ENCODE measurements at places on chromosomes 16 and 17.

GRCh38 chr16:74651841-74652240 lies 14.8 kb downstream of the RFWD3 start:
- no peak for DNase-seq

DNA sequence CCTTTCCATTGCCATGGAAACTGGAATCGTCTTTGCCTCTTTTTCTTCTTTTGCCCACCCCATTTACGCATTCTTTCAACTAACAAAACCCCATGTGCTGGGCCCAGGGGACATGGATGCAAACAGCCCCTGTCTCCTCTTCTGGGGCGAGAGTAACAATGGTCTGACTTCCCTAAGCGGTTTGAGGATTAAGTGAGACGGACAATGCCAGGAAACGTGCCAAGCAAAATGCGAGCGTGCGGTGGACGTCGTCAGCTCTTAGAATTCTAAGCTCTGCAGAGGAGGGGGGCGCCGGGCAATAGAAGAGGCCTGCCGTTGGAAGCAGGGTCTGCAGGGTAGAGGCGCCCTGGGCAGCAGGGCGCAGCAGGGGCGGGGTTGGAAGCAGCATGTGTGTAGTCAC lies 42.4 kb upstream of the JPH3 start:
- DNase-seq = no peak

- no peak for DNase-seq
Observed at GRCh38 chr17:5050278-5050677, 15.1 kb upstream of the SLC52A1 start.

DNA sequence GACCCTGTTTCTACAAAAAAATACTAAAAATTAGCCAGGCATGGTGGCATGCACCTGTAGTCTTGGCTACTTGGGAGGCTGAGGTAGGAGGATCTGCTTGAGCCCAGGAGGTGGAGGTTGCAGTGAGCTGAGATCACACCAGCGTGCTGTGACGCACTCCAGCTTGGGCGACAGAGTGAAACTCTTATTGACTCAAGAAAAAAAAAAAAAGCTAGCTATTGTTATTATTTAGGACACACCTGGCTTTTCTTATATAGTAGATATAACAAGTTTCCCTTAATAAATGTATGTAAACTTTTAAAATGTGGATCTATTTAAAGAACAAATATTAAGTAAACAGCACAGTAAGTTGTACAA lies 1.8 kb downstream of the RABEP2 start:
- no peak for DNase-seq

GRCh38 chr16:9372934-9373890 lies 281.8 kb downstream of the HAPSTR1 start:
- no peak for DNase-seq

GRCh38 chr16:1614456-1615102 lies 2.4 kb downstream of the CRAMP1 start:
- peak; percentile 79 for DNase-seq

GRCh38 chr17:74240618-74241205 lies 27.3 kb downstream of the TTYH2 start:
- no peak for DNase-seq

- no peak for DNase-seq
Observed at GRCh38 chr17:16417399-16417798, 2.0 kb downstream of the TRPV2 start.

- DNase-seq = peak; percentile 60
Observed at GRCh38 chr17:55266051-55266957, 1.5 kb downstream of the HLF start.

- DNase-seq = no peak
Observed at GRCh38 chr17:80447790-80448189, 28.6 kb downstream of the NPTX1 start.

- no peak for DNase-seq
Observed at GRCh38 chr16:16092925-16093627, 130.2 kb downstream of the ABCC6 start.

DNA sequence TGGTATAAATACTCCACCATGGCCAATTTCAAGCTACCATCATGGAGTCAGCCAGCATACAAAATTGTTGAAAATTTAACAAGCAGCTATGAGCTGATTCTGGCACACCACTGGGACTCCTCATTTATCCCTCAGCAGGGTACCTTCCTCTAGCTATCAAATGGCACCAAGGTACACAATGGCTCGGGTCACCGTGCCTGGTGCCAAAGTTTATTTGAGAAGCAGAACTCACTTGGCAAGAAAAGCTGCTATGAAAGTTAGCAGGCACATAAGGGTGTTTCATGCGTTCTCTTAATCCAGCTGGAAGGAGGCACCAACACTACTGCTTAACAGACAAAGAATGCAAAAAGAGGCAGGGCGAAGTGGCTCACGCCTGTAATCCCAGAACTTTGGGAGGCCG lies 51.6 kb downstream of the IKZF3 start:
- DNase-seq = peak; percentile 52

DNA sequence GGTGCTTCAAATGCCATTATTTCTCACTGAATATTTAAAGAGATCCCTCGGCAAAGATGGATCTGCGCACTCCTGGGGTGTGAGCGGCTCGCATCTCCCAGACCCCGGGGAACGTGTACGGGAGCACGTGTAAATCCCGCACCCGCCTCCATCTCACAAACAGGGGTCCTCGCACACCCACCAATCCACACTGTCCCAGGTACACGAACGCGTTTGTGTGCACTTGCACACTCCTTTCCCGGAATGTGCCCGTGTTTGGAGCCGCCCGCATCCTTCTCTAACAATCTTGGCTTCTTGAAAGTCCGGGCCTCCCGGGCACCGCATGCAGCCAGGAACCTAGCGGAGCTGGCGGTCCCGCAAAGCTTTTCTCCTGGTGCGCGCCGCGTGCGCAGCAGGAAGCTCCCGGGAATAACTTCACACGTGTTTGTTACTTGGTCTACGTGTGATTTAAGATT lies 2.5 kb upstream of the SALL1 start:
- DNase-seq = no peak

DNA sequence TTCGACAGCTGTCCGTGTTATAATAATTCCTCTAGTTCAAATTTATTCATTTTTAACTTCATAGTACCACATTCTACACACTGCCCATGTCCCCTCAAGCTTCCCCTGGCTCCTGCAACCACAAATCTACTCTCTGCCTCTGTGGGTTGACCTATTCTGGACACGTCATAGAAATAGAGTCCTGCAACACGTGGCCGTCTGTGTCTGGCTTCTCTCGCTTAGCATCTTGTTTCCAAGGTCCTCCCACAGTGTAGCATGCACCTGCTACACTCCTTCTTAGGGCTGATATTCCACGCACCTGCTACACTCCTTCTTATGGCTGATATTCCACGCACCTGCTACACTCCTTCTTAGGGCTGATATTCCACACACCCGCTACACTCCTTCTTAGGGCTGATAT lies 16.5 kb downstream of the SCGB1C2 start:
- DNase-seq = no peak

DNA sequence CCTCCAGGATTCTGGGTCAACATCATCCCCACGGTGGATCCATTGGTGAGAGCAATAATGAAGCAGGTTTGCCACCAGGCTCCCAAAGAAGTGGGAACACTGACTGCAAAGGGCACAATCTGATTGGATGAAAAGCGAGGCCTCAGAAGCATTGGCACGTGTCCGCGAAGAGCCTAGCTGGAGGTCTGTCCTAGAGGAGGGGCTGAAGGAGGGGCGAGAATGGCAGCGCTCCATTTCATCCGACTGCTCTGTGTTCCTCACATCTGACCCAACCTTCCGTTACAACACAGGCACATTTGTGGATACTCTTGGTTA lies 79.9 kb downstream of the MRC2 start:
- DNase-seq = no peak

DNA sequence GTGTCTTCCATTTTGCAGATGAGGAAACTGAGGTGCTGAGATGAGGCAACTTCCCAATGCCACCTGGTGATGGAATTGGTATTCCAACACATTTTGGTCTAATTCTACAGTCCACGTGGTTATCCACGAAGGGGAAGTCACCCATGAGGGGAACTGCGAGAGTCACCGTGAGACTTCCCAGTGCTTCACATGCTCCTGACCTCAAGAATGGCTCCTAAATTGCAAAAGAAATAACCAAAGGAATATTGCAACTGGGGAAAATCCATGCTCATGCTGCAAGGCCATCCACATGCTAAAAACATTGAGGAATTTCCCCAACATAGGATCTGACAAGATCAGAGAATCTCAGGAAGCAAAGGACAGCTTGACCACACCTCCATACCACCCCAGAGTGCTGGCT lies 153.9 kb downstream of the HS3ST3B1 start:
- no peak for DNase-seq

DNA sequence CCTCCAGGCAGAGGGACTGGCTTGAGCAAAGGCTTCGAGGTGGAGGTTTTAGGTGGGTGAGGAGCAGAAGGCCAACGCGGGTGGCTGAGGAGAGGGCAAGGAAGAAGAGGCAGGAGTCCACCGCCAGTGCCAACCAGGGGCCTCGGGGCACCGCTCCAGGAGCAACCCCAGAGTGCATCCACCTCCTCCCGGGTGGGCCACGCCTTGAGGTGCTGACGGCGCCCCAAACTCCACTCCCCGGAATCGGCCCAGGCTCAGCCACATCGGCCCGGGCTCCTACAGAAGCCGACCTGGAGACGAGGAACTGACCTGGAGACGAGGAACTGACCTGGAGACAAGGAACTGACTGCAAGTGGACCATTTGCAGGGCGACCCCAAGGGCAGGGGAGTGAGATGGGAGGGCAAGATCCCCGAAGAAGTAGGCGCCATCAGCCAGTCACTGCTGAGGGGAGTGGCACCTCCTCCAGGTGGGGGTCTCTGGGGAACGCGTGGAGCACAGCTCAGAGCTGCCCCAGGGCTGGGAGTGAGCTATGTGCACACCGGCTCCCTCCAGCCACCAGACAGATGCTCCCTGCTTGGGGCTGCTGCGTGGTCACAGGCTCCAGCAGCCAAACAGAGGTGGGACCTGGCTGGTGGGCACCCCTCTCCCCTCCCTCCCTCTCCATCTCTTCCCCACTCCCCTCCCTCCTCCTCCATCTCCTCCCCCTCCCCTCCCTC lies 29.2 kb upstream of the CBFA2T3 start:
- no peak for DNase-seq

DNA sequence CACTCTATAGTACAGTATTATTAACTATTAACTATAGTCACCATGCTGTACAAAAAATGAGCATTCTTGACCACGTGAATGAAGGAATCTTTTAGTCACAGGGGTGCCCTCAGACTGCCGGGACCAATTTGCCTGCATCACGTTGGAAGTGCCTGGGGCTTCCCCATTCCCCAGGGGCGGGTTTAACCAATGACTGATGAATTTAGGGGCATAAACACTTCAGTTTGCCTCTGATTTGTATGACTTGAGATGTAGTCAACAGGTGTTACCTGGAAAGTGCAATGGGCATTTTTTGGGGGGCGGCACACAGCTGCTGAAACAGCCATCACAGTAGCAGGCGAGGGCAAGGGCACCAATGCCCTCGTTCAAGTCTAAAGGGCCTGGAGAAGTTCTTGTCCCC lies 8.7 kb upstream of the PYY start:
- no peak for DNase-seq

DNA sequence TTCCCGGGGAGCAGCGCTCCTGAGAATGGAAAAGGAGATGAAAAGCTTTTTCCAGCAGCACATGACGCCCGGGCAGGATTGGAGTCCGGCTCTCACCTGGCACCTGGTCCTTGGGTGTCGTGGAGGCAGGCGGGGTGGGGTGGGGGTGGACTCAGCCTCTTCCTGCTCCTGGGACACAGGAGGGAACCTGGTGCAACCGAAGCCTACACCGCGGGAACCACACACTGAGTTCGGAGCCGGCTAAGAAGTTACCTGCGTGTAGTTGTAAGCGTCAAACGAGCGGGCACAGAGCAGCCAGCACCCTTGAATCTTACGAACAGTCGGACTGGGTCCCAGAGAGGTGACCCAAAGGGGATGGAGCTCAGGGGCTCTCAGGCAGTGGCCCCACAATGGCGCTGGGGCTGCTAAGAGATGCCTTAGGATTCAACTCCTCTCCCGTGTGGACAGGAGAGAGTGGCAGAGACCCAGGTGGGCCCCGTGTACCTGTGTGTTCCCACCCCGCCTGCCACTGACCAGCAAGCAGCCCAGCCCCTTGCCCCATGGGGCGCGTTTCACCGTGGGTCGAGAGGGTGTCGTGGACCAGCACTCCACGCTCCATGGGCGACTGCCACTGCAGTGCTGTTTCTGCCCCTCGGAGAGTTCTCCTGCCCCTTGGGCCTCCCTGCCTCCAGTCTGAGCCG lies 105.8 kb upstream of the METRNL start:
- DNase-seq = peak; percentile 55

DNA sequence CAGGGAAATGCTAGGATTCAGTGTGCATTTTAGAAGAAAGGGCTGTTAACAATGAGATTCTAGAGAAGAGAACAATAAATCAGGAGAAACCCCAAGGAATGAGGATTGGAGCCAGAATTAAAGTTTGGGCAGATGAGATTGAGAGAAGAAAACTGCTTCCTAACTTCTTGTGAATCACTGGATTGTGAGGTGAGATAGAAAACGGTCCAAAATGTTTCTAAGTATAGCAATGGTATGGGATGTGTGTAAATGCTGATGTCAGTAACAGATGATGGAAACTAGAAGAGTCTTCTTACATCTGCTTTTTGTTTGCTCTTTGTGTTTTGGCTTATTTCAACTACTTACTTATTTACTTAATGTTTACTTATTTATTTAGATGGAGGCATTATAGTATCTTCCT lies 123.0 kb downstream of the KCNJ2 start:
- DNase-seq = no peak

DNA sequence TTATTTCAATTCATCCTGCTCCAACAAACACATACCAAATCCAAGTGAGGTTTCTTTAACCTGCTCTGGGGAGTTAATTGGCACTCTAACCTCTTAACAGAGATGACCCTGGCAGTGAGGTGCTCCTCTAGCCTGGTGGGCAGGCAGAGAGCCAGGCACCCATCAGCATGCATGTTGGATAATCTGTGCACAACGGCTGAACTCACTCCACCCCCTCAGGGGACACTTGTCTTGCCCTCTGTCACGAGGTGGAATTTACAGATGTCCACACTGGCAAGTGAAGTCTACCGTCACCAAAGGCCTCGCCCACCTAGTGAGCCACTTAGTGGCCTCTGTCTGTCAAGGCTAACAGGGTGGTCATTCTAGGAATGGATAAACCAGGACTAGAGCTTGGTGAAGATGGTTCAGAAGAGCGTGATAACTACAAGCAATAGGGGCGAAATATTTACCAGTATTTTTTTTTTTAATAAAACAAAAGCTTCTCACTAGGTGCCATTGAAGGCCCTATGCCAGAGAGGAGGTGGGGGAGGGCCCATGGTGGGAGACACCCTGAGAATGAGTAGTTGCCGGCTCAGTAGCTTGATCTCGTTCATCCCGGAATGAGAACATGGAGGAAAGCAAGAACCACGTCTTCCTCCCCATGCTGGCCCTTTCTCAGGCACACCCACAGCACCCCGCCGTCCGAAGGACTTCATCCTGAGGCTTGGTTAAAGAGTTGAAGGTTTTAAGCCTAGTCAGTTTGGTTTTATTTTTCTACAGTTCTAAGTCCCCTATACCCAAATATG lies 25.2 kb downstream of the PLD6 start:
- no peak for DNase-seq

DNA sequence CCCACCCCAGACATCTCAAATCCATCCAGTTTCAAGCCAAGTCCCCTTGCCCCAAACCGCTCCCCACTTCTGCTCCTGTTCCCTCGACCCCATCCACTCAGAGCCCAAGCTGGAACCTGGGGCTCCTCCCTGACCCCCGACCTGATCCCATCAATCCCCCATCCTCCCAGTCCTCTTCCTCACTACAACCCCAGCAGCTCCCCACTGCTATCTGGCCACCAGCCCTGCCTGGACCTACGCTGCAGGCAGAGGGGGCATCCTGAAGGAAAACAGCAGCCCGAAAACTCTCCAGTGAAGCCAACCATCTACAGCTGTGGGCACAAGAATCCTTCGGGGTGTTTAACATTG lies 3.9 kb downstream of the FDXR start:
- no peak for DNase-seq

GRCh38 chr17:65332375-65332774 lies 195.2 kb downstream of the RGS9 start:
- DNase-seq = no peak
